ENCODE measurements at places on chromosomes 11 and 22. TPM values are rescaled to one million over a fixed set of nuclear protein-coding genes. Genes with fewer than 3 reads are reported as not detected.

DNA sequence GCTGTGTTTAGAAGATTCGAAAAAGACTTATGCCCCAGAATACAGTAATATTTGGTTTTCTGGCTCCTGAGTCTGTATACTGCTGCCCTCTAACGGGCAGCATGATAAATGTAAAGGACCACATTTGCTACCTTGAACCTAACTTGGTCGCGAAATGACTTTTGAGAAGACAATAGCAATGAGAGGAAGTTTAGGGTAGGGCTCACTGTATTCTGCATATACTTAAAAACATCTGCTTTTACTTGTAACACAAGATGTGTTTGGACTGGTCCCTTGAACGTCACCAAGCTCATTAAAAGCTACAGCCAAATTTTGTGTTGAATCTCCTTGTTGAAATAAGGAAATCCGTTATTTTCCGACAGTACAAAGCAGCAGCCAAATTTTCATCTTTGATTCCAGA, 309.1 kb downstream of the SWAP70 start:
- no peak for DNase-seq

GLB1L3 gene
- total RNA-seq, result 0.09 TPM

DNA sequence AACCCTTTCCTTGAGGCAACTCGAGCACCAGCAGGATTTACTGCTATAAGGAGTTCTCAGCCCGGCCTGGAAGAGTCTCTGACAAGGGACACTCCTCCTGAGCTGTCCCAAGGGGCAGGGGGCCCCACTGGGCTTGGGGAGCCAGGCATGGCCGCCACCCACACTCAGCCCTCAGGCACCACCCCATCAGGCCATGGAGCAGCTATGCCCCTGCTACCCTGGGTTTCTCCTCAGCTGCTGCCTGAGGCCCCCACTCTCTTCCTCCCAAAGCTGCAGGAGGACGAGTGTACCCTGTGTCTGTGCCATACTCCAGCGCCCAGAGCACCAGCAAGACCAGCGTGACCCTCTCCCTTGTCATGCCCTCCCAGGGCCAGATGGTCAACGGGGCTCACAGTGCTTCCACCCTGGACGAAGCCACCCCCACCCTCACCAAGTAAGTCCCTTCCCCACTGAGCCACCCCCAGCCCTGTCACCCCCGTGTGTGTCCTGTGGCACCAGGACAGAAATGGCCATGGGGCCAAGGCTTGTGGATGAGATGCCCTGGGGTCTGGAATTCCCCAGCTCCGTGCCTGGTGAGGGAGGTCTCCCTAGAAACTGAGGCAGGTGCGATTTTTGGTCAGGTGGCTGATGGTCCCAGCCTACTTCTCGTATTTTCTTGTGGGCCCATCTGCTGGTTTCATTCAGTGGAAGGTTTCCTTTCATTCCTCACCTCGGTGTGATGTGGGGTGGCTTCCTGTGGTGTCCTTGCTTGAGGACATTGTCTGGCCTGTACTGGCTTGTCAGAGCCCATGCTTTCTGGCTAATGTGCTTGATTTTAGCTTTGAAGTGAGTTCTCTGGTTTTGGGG, 28.4 kb downstream of the TAB1 start:
- peak; percentile 9 for DNase-seq

DNA sequence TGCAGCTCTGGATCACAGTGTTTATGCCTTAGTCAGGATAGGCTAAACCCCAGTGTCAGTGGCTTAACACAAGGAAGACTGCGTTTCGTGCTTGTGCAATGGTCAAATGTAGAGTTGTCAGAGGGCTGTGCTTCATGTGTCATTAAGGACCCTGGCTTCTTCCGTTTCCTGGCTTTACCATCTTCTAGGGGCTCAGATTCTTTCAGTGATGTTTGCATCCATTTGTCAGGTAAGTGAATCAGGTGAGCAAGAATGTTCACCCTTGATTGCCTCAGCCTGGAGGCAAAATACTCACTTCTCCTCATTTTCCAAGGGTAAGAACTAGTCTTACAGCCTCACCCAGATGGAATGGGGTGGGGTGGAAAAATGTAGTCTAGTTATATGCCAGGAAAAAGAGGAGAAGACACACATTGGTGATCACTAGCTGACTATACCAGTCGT, 20.5 kb upstream of the AMOTL1 start:
- DNase-seq, result no peak

GRCh38 chr11:95542868-95543551, 246.6 kb downstream of the FAM76B start:
- no peak for DNase-seq

GRCh38 chr11:57776031-57776521, 14.5 kb downstream of the CTNND1 start:
- DNase-seq, result no peak

LRP4 gene
- total RNA-seq, result 50.0 TPM

DNA sequence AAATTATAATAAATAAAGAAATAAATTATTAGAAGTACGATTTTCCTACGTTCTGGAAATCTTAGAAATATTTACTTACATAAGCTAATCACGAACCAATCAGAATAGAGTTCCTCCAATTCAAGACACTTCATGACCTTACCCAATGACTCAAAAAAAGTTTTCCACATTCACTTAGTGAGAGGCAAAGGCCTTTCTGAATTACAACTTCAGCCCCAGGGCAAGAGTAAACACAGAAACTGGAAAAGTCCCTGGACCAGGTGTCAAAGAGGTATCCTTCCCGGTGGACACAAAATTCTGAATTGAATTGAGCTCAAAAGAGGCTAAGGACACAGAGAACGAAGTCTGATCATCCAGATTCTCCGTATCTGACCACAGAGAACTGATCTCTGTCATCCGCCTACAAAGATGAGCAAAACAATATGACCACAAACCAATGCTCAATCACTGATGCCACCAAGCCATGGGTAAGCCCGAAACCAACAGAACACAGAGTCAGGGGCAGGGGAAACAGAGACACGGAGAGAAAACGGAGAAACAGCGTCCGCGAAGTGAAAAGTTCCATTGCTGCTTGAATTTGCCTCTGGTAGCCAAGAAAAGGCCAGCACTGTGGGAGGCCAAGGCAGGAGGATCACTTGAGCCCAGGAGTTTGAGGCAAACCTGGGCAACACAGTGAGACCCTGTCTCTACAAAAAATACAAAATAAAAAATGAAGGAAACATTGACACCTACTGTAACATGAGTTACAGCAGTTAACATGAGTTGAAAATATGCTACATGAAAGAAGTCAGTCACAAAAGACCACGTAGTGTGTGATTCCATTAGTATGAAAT, 6.8 kb downstream of the BID start:
- DNase-seq, result no peak

- DNase-seq, result no peak
Observed at GRCh38 chr11:43930868-43931716, 11.3 kb upstream of the C11orf96 start.

GRCh38 chr11:61919705-61920631, 2.6 kb upstream of the RAB3IL1 start:
- DNase-seq, result peak; percentile 22

LRRC74B gene
- total RNA-seq, result not detected

DNA sequence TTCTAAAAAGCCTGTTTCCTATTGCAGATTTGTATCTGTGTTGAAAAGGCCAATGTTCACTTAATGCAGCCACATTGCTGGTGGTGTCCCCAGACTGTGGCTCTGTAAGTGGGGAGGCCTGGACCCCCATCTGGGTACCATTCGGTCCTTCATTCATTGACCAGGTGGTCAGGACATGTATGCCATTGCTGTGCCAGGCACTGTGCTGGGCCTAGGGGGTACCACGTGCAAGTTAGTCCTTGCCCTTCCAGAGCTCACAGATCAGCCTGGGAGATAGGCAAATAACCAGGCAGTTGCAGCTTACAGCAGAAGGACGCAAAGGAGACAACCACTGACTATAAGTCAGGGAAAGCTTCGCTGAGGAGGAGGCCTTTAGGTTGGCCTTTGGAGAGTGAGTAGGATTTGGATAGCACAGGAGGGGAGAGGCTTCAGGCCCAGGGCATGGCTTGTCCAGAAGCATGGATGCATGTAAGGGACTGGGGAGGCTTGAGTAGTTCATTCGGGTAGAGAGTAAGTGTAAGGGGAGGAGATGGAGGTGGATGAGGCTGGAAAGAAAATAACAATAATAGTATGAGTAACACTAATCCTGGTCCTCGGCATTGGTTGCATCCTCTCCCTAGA, 5.0 kb downstream of the PRDM11 start:
- no peak for DNase-seq

- no peak for DNase-seq
Observed at GRCh38 chr11:43555186-43555585, 125.4 kb upstream of the HSD17B12 start.

- no peak for DNase-seq
Observed at GRCh38 chr11:116731097-116731761, 41.6 kb downstream of the BUD13 start.

DNA sequence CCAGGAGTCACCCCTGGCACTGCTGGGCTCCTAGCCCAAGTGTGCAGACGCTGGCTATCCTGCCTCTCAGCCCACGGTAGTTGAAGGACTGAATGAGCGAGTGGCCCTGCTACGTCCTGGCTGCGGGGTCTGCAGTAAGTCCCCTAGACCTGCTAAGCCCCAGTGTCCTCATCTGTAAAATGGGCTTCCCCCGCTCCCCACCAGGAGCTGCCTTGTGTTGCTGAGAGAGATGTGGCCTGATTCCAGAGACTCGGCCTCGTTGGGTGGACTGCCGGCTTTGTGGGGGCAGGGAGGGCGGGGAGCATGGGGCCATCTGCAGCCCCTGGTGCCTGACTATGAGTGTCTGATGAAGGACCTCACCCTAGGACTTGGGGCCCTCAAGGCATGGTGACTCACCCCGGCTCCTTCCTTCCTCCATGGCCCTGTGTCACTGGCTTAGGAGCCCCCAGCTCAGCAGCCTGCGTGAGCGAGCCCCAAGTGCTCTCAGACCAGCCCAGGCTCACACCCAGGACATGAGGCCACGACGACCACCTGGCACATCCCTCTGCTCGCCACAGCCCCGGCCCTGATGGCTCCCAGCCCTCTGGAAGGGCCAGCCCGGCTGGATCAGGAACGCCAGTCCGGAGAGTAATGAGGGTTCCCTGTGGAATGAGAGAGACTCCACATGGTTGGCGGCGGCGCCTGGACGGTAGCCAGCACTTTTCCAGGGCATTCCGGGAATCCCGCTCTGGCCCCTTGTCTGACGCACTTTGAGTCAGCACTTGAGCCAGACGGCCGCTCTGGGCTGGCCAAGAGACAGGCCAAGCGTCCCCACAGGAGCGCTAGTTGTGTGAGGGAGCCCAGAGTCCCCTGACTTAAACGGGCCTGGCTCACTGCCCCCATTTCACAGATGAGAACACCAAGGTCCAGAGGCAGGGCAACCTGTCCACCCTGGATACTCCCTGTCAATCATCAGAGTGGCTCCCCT, 50.5 kb upstream of the SHISAL1 start:
- peak; percentile 84 for DNase-seq

- no peak for DNase-seq
Observed at GRCh38 chr11:116314006-116314405, 458.8 kb downstream of the BUD13 start.

DNA sequence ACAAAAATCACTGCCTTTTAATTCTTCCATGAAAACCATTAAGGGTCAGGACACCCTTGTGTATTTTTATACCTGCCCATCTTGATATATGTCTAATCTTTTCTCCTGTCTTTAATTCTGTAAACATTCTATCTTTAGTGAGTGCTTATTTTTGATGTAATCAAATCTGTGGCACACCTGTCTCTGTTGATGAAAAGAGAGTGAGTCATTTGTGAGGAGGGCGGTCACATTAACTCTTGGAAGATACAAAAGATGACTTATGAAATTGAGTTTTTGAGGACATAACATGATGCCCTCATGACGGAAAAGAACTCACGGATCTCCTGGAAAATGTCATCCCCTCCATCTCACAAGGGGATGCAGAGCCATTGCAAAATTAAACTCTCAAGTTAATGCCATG, 206.5 kb upstream of the PGR start:
- no peak for DNase-seq

DNA sequence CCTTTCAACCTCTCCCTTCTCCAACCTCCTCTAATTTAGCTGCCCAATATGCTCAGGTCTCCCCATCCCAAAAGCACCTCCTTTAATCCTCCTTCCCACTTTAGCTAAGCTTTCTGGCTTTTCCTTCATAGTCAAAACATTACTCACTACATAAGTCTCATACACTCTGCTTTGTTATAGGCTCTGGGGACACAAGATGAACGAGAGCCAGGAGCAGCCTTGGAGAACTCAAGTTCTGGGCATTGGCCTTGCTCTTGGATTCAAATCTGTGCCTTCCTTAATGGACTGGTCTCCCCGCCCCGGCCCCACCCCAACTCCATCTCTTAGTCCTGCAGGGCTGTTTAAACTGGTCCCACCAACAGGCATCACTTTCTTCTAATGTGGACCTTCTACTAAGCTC, 11.4 kb upstream of the HPX start:
- no peak for DNase-seq

- DNase-seq, result no peak
Observed at GRCh38 chr11:74278721-74279161, 32.7 kb downstream of the P4HA3 start.
